NCI-H1048 (cell line): ENCODE measurements at places on chromosomes 16 and 17.

- no peak for DNase-seq
Observed at GRCh38 chr16:33877-34647, 19.3 kb downstream of the POLR3K start.

DNA sequence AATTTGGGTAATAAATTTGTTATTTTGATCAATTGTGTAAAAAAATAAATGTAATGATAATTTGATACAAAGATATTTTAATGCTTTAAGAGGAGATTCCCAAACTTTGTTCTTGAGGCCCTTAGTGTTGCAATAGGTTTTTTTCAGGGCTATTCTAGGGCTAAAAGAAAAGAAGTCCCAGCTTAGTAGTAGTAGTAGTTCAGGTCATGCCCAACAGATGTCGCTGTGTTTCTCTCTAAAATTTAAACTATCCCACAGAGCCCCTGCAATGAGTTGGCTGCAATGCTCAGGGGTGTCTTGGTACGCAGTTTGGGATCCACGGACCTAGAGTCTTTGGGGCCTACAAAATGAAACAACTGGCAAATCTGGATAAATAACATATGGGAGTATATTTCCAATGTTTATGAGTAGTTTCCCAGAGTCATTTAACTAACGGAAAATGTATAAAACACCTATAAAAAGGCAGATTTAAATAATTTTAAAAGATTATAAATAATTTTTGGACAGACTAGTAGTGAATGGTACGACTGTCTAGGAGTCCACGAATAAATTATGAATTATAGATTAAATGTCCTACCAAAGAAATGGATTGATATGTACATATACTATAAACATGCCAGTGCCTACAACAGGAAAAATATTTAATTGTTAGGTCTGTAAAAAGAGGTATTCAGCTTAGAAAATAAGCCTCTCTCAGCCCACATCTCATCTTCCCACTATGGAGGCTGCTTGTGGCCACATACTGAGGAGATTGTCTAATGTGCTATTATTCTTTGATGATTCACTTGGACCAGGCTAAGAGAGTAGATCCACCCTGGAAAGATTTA, 228.5 kb upstream of the PMFBP1 start:
- no peak for DNase-seq

DNA sequence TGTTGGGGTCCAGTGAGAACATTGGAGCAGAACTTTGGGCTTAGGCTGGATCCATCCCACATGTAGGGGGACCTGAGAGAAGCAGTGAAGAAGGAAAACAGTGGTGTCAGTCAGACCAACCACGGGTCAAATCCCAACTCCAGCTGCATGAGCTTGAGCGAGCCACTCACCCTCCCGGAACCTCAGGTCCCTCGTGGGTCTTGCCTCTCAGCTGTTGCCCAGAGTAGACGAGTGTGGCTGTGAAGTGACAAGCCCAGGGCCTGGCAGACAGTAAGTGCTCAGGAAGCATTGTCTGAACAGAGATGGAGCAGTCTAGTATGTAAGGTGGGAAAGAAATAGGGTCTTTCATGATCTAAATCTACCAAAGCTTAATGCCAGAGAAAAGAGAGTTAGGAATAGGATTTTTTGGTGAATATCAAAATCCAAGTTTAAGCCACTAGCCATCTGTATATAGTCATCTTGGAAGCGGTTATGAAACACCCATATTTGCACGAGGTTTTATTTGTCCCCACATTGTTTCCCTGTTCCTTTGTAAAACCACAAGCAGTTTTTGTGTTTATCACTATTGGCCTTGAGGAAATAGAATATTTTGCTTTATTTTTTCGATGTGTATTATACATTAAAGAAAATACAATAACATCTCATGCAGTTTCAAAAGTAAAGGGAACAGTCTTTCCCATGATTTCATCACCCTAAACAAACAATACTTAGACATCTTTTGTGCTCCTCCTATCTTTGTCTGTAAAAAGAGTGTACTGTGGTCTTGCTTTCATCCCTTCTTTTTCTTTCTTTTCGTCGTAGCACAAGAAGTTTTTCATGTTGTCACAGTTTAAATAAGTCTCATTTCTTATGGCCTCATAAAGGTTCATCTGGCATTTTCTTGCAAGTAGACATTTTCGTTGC, 112.0 kb downstream of the CLEC16A start:
- DNase-seq, result no peak

GRCh38 chr17:6670999-6671398, 19.4 kb downstream of the C17orf100 start:
- no peak for DNase-seq

- DNase-seq, result no peak
Observed at GRCh38 chr17:79788989-79789942, 7.6 kb downstream of the CBX8 start.

GRCh38 chr16:27556471-27556870, 6.5 kb downstream of the KATNIP start:
- DNase-seq, result no peak

DNA sequence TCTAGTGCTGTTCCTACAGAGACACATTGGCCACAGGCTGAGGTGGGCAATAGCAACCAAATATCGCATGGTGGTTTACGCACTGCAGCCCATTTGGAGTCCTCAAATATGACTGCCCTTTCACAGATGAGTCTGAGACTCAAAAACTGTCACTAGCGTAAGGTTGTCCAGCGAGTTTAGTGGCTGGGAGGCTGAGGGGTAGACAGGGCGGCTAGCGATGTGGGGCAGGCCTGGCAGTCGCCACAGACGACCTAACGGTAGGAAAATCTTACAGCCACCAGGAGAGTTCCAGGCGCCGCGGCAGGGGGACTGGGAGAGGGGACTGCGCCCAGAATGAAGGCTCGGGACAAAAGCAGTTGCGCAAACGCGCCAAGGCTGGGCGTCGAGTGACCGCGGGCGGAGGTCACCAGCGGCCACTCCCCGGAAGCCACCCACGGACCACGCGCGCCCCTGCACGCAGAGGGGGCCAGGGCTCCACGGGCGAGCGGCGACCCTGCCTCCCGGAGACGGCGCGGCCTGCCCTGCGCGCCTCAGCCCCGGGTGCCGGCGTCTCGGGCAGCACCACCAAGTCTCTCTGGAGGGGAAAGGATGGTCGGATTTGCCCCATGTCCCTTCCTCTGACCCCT, 699 bp upstream of the MAP1LC3B start:
- no peak for DNase-seq

GRCh38 chr17:44014437-44015172, at the start of gene TMEM101:
TMEM101 (minus strand) TSS chr17:44014963; CDS start chr17:44014952, 11 bp downstream.
- DNase-seq, result no peak

DNA sequence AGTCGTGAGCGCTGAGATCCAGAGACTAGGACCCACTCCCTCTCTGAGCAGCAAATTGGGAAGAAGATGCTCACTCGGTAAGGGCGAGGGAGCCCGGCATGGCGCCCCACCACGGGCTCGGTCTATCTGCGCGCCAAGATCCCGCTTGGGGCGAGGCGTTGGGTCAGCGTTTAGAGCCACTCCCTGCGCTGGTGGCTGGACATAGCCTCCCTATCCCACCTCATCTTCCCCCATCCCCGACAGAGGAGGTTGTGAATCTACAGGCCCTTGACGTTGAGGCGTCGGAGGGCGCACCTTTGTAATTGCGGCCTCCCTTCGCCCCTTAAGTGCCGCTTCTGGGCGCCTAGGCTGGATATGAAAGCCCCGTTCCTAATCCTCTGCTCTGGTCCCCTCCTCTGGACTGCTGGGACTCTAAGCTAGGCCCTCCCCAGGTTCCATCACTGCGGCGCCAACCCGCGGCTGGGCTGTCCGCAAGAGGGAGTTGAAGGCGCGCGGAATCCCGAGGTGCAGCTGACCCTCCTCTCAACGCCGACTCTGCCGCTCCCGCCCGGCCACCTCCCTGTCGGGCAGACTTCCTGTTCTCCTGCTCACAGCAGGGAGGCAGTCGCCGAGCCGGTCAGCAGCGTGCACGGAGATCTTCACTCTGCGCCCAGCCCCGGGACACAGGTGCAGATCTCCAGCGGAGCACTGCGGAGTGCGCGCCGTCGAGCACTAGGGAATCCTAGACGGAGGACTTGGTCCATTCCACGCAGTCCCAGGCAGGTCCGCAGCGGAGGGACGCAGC, 16.1 kb upstream of the HOXB9 start:
- DNase-seq, result no peak

DNA sequence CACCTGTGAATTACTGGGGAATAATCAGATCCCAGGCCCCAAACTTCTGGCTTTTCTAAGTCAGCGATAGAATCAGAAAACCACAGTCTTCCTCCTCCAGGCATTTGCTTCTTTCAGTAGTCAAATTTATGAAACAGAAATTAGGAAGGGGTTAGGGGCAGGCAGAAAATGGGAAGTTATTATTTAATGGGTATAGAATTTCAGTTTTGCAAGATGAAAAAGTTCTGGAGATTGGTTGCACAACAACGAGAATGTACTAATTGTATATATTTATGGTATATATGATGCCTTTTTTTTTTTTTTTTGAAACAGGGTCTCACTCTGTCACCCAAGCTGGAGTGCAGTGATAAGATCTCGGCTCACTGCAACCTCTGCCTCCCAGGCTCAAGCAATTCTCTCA, 23.5 kb downstream of the ORC6 start:
- DNase-seq, result no peak

DNA sequence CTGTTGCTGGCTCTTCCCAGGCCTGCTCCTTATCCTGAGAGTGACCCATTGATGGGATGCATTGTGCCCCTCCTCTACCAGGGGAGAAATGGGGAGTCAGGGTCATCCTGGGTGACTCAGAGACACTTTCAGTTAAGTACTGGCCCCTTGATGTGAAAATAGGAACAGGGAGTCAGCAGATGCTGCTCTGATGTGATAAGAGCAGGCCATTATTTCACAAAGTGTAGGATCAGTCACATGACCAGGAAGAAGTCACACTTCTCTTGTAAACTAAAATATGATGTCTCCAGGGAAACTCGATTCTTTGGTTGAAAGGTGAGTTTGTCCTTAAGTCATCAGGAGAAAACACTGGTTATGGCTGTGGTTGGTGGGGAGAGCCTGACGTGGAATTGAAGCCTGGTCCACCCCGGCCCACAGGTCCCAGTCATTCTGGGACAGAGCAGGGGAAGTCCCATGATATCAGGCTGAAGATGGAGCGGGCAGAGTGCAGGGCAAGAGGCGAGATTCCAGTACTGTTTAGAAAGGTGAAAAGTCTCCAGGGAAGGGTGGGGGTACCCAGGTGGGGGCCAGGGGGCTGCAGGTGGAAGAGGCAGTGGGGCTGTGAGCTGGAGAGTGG, 88.6 kb upstream of the NLRP1 start:
- no peak for DNase-seq

- no peak for DNase-seq
Observed at GRCh38 chr17:76772842-76773525, 35.1 kb downstream of the MFSD11 start.

DNA sequence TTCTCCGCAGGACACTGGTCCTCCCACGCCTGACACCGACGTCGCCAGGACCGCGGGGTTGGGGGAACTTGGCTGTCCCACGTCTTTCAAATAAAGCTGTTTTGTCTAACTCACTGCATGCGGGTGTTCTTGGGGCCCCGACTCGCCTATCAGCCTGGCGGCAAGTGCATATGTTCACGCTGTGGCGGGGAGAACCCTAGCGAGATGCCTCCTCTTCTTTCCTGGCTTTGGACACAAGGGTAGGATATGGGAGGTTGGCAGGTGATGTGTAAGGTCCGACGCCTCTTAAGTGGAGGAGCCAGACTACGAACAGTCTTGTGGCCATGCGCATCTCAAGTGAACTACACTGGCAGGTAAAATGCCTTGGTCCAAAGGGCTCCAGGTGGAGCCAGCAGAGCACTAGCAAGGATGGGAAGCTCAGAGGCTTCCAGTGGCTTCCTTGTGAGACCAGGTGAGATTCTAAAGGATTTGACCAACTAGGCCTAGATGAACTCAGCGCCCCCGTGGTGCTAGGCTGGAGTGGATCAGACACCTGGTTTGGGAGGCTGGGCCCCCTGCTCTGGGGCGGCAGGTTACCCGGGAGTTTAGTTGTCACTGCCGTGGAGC, 873 bp upstream of the RPS2 start:
- no peak for DNase-seq

DNA sequence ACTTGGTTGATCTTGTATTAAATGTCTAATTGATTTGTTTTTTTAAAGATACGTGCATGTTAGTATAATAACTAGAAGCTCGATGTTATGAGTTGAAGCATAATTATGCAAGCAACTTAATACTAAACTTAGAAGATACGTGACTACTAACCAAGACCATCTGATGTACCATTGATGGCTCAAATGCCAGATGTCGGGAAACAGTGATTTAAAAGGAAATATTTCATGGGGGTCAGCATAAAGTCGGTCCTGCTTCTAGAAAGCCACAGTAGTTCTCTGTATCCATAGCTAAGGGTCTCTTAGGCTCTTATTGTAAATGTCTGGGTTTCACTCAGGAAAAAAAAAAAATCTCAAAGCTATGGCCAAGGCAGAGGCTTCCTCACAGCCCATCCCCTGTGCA, 61.2 kb upstream of the RBFOX1 start:
- no peak for DNase-seq

DNA sequence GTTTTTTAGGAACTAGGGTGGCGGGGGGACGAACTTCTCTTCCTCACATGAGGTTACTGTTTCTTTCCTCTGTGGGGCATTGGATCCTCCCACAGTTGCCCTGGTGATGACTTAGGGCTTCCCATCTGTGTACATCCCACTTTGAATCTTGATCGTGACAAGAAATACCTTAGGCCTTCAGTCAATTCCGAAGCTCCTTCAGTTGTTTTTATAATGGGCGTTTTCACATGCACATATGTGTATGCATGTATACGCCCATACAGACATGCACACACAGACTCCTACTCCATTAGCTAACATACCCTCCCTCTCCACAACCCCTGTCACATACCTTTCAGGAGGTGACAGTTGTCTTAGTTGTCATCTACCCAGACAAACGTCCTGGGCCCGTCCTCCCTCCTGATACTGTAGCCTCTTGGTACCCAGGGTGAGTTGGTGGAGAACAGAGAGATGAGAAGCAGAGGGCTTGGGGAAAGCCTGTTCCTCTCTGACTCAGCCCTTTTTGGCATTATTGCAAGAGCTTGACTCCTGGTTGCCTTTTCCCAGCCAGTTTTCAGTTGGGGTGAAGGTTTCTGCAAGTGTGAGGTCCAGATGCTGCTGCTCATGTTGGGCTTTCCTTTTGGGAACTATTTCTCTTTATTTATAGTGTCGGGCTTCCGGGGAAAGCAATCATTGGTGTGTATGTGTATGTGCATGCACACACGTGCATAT, 2.2 kb upstream of the AOC2 start:
- DNase-seq, result no peak

- DNase-seq, result no peak
Observed at GRCh38 chr16:13559624-13560023, 360.3 kb upstream of the ERCC4 start.

DNA sequence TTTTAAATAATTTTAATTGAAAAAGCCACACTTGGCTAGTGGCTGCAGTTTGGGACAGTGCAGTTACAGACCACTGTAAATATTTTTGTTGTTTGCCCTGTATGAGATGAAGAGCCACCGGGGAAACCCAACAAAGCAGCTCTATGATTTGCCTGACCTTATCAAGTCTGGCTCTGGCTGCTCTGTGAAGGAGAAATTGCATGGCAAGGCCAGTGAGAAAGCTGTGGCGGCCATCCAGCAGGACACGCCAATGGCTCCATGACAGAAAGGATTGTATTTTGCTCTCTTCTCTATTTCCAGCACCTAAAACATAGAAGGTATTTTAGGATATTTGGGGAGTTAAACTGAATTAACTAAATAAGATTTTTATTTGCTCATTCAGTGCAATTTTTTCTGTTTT, 330.0 kb upstream of the DYNLRB2 start:
- DNase-seq, result no peak
